ENCODE measurements at places on chromosomes 16 and 17.

DNA sequence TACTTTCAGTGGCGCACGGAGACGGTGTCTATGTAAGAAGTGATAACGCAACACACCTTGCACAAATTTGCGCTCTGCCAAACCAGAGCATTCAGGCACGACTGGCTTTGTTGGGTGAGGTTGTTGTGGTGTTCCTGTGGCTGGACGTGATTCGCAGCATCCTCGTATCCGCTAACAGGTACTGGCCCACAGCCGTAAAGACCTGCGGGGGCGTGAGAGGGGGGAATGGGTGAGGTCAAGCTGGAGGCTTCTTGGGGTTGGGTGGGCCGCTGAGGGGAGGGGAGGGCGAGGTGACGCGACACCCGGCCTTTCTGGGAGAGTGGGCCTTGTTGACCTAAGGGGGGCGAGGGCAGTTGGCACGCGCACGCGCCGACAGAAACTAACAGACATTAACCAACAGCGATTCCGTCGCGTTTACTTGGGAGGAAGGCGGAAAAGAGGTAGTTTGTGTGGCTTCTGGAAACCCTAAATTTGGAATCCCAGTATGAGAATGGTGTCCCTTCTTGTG is 510.9 kb downstream of the KCNJ18 start:
- no peak for DNase-seq

- DNase-seq, result no peak
Observed at GRCh38 chr16:50271148-50272041, 5.0 kb downstream of the ADCY7 start.

DNA sequence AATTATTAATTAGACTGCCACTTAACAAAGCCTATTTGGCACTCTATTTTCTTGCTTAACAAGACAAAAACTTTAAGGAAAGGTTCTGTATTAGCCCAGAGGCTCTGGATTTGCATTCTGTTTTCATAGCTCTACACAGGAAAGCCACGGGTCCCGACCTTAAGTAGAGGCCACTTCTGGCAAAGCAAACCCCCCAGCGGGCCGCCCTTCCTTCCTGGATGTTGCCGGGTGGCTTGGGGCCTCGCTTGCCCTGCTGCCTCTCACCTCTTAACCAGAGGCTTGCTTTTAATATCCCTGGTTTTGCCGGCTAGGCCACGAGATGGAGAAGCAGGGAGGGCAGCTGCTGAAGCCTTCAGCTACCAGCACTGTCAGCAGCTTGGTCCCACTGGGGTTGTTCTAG is 4.4 kb downstream of the RTN4RL1 start:
- DNase-seq, result no peak

GRCh38 chr17:76561799-76562268 is 22.0 kb downstream of the PRCD start:
- DNase-seq, result no peak

- peak; percentile 97 for DNase-seq
Observed at GRCh38 chr17:58328195-58329034, at the start of gene TSPOAP1. Gene TSPOAP1, minus strand, starts transcription at chr17:58328795. Its CDS starts 875 bp downstream, at chr17:58327920.

DNA sequence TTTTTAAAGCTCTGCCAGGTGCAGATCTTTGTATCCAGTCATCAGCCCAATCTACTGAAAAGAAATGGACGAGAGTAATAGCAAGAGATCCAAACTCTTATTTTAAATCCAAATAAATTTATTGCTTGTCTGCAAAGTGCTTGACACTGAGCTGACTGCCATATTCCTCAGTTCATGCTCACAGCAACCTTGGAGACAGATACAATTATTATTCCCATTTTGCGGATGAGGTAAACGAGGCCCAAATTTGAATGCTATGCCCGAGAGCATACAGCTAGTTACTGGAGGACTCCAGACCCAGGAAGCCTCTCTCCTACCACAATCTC is 620 bp downstream of the NOB1 start:
- DNase-seq, result no peak

DNA sequence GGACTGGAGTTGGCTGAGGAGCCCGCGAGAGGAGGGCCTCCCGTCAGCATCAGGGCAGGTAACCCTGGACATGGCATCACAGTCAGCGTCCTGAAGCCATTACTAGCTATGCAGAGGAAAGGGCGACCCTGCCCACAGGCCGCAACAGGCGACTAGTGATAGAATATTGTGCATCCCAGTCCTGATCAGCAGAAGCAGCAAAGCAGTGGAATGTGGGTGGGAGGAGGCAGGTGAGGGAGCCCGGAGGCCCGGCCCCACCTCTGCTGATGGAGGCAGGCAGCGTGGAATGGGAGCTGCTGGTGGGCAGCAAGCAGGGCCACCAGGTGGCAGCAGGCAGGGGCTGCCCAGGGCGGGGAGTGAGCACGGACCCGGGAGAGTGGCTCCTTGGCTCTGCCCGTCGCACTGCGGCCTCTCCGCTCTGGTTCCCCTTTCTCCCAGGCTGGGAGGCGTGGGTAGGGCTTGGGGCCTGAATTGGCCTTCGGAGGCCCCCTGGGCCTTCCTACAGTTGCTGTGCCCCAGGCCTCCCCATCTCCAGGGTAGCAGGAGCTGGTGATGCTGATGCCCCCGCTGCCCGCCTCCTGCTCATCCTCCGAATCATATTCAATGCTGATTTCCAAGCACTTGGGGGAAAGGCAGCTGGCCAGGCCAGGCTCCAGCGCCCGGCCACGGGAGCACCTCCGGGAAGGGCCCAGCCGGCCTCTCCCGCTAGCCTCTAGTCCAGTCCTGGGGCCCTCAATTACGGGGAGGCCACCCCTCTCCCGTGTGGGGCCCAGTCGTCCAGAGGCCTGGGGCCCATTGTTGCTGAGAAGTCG is 20.2 kb downstream of the TSPOAP1 start:
- DNase-seq, result peak; percentile 51

GRCh38 chr17:10612957-10613744 is 44.0 kb downstream of the MYH3 start:
- DNase-seq, result no peak

GRCh38 chr16:86862595-86863280 is 284.4 kb downstream of the FOXL1 start:
- no peak for DNase-seq

DNA sequence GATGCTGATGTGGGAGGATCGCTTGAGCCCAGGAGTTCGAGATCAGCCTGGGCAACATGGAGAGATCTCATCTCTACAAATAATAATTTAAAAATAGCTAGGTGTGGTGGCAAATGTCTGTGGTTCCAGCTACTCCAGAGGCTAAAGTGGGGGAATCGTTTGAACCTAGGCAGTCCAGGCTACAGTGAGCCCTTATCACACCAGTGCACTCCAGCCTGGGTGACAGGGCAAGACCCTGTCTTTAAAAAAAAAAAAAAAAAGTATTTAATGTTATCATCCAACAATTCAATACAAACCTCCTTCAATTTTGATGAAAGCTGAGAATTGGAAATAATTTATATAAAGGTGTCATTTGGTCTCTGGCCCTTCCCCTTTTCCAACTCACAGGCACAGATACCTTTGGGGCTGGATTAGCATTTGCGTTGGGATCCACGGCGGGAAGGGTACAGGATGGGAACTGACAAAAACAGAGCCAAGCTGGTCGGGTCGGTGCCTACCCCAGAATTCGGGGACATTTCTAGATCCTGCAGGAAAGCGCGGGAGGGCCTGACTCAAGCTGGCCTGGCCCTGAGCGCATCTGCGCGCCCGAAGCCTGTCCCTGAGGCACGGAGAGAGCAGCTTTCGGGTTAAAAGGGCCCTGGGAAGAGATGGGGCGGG is 860 bp upstream of the DCAF7 start:
- peak; percentile 42 for DNase-seq

GRCh38 chr17:40633871-40634270 is 13.7 kb downstream of the SMARCE1 start:
- DNase-seq, result no peak

DNA sequence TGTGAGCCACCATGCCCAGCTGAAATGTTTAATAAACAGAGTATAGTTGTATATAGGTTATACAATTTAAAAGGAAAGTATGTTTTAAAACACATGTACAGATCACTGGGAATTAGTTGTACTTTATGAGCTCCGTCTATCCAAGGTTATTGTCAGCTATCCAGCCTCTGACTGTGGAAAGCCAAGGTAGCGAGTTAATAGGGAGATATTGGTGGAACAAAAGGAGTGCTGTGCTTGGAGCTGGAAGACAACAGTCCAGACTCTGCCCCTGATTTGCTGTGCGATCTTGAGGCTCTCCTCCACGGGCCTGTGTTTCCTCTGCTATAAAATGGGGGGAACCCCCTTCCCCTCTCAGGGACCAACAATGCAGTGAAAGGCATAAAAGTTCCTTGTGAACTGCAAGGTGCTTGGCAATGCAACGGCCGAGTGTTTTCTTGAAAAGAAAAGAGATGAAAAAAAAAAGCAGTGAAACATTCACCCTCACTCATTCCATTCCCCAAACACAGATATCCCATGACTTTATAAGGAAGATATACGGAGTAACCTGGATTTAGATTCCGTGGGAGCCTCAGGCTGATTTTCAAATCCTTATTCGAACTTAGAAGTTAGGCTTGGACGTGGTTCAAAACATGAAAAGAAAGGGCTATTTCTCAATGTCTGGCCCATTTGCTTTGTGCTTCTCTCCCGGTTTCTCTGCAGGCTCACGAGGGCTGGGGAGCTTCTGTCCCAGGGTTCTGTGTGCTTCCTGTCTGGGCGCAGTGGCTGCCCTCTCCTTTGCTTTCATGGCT is 34.1 kb downstream of the CUEDC1 start:
- DNase-seq, result no peak

DNA sequence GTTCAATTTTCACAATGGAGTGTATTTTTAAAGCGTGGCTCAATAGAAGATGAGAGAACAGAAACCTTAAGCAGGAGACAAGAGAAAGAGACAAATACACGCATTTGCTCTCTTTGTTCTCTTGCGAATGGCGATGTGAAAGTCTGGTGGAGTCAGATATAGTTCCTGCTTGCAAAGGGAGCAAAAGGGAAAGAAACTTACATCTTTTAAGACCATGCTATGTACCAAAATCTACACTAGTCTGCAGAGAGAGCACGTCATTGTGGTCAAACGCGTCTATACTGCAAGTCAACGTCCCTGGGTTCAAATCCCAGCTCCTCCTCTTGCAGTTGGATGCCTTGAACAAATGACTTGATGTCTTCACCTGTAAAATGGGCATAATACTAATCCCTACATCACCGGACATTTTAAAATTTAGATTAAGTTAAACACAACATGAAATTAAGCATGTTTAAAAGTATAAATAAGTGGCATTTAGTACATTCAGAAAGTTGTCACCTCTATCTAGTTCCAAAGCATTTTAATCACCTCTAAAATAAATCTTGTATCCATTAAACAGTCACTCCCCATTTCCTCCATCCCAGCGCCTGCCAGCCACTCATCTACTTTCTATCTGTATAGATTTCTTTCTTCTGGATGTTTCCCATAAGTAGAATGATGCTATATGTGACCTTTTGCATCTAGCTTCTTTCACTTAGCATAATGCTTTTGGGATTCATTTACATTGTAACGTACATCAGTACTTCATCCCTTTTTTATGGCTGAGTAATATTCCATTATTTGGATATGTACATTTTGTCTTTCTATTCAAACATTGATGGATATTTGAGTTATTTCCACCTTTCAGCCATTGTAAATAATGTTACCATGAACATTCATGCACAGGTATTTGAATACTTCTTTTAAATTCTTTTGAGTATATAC is 406.9 kb downstream of the TMEM114 start:
- no peak for DNase-seq

GRCh38 chr17:2916461-2916860 is 120.2 kb downstream of the RAP1GAP2 start:
- DNase-seq, result no peak

DNA sequence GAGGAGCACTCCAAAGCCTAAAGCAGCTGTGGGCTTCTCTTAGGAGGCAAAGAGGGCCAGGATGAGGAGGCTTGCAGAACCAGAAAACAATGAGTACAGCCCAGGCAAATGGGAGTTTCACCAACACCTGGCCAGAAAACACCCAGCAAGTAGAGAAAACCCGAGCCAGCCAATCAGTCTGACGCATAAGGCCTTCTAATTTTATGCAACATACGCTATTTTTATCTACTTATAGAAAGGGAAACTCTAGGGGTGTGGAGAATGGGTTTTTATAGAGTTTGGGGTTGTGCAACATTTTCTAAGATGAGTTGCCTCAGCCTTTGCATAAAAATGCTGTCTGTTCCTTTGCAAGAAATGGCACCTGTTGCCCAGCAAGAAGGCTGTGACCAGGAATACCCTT is 529.0 kb upstream of the CDH5 start:
- no peak for DNase-seq

- no peak for DNase-seq
Observed at GRCh38 chr17:20781260-20781659, 201.7 kb downstream of the CDRT15L2 start.

GRCh38 chr16:68361485-68361884 is 50.7 kb downstream of the PRMT7 start:
- no peak for DNase-seq

DNA sequence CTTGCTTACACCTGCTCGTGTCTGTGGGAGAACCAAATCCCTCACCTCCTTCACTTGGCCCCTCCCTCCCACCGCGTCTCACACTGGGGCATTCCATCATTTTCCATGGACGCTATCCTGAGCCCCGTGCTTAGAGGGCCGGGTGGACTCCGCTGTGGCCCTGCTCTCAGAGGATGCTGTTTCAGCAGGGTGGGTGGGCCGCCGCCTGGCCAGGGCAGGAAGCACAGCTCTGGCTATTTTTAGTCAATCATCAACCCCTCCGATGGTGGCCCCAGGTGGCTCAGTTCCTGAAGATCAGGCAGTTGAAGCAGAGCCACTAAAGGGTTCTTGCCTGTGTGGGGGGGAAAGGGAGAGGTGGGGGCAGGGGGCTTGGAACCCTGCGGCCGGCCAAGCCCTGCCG is 230.3 kb downstream of the ENGASE start:
- DNase-seq, result no peak

DNA sequence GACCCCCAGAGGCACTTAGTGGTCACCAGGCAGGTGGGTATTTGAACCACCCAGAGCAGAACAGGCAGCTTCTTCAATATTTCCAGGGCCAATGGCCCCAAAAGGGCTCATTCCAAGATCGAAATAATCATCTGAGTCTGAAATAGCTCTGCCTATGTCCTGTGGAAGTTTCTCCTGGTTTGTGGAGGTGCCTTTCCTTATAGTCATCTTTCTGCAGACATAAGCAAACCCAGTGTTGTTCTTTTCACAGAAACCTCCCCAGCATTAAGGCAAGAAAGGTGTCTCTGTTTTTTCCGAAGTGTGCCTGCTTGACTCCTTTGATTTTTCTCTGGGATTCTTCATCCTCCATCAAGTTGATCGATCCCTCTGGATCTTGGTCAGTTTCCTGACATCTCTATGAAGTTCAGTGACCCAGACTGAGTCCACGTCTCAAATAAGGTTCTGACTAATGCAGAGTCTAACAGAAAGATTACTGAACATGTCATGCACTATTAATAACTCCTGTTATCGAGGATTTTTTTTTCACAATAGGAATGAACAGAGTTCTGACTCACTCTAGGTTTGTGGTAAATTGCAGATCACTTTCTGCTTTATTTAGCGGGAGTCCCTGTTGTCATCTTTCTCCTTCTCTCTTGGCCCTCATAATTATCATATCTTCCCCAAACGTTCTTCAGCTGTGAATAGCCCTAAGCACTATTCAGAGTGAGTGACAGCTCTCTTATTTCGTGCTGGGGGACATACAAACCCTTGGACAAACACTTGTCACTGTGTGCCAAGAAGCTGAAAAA is 1.5 kb downstream of the LRRC3C start:
- DNase-seq, result no peak

GRCh38 chr17:78899361-78900260 is 3.4 kb downstream of the CEP295NL start:
- DNase-seq, result no peak

- no peak for DNase-seq
Observed at GRCh38 chr17:36807496-36808179, 129.6 kb upstream of the LHX1 start.

GRCh38 chr16:70410734-70411133 is 28.2 kb downstream of the ST3GAL2 start:
- DNase-seq, result no peak
